ENCODE measurements at places on chromosomes 7 and 10.

DNA sequence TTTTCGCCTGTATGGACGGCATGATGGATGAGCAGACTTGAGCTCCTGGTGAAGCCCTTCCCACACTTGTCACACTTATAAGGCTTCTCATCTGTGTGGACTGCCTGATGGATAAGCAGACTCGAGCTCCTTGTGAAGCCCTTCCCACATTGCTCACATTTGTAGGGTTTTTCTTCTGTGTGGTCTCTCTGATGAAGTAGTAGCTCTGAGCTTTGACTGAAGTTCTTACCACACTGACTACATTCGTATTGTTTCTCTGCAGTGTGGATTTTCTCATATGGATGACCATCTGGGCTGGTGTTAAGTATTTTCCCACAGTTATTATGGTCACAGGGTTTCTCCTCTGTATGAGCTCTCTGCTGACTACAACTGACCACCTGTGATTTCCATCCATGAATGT lies 17.2 kb downstream of the ZNF239 start:
- DNase-seq, result no peak

DNA sequence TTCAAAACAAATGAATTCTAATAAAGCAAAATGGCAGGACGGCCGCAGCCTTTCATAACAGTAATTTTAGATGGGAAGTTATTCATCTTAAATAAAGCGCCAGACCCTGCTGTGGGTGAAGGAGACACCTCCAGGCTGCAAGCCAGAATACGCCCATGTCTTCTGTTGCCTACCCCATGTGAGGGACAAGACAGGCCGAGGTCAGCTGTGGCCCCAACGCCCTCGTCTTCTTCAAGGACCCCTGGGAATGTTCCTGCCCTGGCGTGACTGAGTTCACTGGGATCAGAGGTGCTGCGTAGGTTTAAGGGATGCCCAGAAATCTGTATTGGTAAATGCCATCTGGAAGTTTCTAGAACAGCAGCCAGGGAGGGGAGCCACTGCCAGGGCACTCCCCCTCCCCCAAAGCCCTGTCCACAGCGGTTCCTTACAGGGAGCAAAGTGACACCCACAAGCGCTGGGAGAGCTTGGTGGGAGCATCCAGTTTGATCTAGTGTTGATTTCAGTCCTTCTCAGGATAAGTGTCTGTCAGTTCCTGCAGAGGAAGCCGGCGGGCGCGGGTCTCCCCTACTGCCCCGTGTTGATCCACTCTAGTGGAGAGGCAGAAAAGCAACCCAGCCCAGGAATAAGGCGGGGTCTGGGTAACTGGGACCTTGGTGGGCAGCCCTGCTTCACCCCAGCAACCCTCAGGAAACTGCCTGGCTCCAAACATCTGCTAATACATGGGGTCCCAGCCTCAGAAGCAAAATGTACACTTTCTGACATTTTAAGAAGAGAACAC lies 20.6 kb downstream of the PAPOLB start:
- no peak for DNase-seq

GRCh38 chr7:100397315-100398081 lies 24.2 kb downstream of the PILRA start:
- no peak for DNase-seq

DNA sequence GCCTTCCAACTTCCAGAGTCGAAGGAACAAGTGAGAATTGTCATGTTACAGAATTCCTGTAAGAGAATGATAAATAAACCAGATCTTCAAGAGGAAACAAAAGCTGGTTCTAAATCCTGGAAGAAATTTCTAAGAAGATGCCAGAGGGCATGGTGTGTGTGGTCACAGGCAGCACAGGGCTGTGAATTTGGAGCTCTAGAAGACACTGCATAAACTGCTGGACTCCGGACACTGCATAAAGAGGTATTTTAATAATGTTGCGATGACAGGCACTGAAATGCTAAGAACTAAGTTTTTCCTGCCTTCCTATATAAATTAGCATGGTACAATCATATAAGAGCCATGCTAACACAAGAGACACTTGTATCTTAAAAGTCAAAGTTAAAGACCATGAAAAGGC lies 86.0 kb downstream of the LARP4B start:
- no peak for DNase-seq

DNA sequence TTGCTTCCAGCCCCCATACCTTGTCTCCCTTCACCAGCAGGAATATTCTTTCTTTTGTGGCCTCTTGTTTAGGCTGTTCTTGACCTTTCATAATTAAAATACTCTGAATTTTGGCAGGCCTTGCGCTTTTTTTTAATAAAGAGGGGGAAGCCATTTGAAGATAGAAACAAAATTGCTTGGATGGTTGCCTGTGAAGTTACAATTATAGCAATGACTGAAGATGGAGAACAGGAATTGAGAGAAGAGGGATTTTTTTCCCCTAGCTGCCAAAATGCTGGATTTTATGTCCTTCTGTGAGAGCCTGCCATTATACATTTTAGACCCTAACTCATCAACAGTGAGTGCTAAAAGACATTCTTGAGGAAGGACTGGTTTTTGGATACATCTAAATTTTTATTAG lies 24.8 kb downstream of the FGFBP3 start:
- DNase-seq, result no peak

GRCh38 chr10:24552346-24553016 lies 171.2 kb downstream of the ARHGAP21 start:
- peak; percentile 25 for DNase-seq

GRCh38 chr7:20785157-20786048 lies 1.3 kb downstream of the SP8 start:
- DNase-seq, result peak; percentile 47

- DNase-seq, result no peak
These were observed 569.1 kb downstream of the DNAJB6 start for GRCh38 chr7:157905651-157906461.

DNA sequence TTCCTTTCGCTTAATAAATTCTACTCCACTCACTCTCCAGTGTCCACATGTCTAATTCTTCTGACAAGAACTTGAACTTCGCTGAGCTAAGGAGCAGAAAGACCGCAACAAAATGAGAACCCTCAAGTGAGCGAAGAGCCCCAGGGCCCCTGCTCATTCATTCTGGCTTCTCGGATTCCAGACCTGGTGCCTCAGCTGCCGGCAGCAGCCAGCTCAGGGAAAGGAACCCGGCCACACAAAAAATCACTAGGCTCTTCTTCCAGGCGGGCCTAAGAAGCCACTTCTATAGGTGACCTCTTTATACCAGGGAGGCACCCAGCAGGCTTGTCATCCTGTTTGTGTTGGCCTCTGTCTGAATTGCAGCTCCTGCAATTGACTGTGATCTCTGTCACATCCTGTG lies 33.3 kb downstream of the OTUD1 start:
- no peak for DNase-seq

GRCh38 chr7:17986851-17987250 lies 40.8 kb downstream of the PRPS1L1 start:
- DNase-seq, result peak; percentile 77

GRCh38 chr7:119571666-119572065 lies 701.3 kb upstream of the KCND2 start:
- no peak for DNase-seq

DNA sequence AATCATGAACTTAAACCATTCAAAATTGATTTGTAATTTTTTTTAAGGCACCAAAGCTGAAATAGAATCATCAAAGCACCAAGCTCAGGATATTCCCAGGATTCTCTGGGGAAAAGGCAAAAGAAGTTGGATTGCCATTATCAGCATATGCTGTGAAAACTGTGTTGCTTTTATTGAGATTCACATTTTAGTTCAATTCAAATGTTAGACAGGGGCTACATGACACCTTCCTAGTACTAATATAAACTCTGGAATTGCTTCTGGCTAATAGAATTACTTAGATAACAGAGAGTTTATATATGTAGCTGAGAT lies 4.3 kb upstream of the NDST2 start:
- no peak for DNase-seq

DNA sequence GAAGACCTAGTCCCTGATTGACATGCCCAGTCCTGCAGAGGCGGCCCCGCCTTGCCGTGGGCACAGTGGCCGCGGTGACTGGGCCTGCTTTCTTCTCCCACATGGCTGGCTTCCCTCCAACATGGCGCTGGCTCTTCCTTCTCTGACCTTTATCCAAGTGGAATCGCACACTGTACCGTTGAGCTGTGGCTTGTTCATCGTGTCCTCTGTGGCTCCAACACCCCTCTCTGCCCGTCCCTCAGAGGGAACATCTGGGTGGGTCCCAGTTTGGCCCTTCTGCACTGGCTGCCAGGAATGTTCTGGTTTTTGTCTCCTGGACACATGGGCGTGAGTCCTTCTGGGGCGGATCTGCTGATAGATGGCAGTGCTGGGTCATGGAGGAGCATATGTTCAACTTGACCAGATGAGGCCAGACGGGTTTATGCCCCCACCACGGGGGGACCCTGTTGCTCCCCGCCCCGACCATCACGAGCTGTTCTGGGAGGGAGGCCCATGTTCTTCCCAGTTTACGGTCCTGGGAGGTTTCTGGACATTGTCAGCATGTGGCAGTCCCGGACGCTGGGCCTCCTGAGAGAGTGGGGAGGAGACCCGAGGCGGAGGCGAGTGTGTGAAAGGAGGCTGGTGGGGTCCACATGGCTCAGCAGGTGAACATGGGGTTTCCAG lies 63.5 kb downstream of the LHPP start:
- DNase-seq, result no peak

DNA sequence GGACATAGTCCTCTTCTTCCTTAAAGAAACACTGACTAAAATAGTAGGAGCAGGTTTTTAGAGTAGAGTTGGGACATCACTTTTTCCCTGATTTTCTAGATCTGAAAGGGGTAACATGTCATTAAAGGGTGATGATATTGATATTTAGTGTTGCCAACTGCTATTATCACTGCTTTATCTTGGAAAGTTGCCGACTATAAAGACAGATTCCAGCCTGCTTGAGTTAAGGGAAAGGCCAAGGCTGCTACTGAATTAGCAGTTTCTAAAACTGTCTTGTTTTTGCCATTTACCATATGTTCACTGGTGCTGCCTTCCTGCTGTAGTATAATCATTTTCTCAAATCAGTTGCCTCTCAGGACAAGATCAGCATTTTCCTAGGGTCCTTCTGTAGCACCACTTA lies 29.7 kb downstream of the AP3M1 start:
- no peak for DNase-seq

GRCh38 chr7:13028036-13028824 lies 340.8 kb downstream of the ARL4A start:
- DNase-seq, result no peak

- no peak for DNase-seq
These were observed 6.8 kb upstream of the MYOZ1 start for GRCh38 chr10:73647875-73648651.
